ENCODE measurements at places on chromosomes 3 and 15.

- no peak for DNase-seq
These were observed 413.1 kb upstream of the ARRDC4 start for GRCh38 chr15:97547381-97547780.

DNA sequence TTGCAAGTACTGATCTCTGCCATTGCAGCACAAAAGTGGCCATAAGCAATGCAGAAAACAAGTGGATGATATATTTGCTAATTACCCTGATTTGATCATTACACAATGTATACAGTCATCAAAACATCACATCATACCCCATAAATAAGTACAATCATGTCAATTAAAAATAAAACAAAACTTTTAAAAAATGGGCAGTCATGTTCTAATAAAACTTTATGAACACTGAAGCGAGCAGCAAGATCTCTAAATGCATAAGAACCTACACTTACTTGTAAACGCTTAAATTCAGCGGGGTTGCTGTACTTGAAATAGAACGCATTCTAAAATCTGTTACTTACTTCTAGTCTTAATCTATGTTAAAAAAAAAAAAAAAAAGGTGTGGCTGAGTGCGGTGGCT, 73.4 kb downstream of the AQR start:
- no peak for DNase-seq

DNA sequence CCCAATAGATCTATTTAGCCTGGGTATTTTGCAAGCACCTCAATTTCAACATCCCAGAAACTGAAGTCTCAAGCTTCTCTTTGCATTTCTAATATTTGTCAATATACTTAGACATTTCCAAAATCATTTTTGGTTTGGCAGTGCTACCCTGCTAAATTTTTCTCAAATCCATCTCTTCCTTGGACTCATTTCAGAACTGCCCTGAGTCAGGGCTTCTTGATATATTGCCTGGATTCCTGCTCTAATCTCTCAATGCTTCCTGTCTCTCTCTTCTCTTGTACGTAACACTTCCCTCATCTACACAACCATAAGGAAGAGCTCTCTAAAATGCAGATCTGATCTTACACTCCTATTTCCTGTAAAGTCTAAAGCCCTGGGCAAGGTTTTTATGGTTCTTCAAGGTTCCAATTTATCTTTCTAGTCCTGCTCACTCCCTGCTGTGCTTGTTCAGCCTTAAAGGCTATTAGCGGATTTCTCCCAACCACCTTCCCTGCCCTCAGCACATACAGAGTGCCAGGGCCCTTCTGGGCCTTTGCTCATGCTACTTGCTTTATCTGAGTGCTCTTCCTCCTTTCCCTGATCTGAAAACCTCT, 53.0 kb upstream of the MME start:
- peak; percentile 93 for DNase-seq

DNA sequence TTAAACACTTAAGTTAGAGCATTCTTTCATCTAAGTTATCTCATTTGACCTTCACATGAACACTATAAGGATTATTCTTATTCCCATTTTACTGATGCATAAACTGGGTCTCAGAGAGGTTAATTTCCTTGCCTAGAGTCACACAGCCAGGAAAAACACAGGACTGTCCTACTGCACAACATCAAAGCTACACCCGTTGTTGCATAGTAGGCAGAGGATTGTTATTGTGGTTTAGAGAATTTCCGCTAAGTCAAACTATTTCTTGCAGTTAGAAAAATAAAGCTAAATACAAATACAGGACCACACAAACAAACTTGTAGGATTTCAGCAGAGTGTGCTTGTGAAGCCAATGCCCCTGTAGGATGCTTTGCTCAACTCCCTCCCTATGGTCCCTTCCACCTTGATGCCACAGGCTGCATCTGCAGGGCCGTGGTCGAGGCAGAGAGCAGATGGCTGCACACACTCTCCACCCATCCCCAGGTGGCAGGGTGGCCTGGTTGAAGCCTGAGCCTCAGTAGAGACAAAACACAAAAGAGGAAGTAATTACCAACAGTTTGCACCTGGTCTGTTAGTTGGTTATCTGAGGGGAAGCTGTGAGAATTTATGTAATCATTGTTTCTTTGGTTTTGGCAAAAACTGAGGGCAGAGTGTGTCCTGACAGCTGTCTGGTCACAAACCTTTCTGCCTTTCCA, 41.1 kb upstream of the SKOR1 start:
- no peak for DNase-seq

DNA sequence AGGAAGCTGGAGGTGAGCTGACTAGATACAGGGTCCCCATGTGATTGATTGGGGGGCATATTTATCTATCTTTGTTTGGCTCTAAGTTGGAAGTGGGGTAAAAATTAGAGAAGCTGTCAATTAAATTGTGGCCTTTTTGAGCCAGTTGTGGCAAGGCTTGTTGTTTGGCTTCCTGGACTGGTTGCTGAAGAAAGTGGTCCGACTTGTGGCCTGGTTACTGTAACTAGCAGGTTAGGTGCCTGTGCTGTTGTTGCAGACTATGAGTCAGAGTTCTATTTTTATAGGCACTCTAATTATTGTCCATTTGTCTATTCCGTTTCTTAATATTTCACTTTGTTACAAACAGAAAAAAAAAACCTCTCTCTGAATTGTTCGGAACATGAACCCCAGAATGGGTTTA, 129.1 kb upstream of the CNTN6 start:
- no peak for DNase-seq

- DNase-seq = peak; percentile 28
These were observed 37.4 kb downstream of the SHQ1 start for GRCh38 chr3:72810659-72811434.

- DNase-seq = no peak
These were observed 54.3 kb upstream of the ADCY5 start for GRCh38 chr3:123503203-123503602.

GRCh38 chr3:176403531-176403930, 793.8 kb downstream of the TBL1XR1 start:
- no peak for DNase-seq

- peak; percentile 93 for DNase-seq
These were observed 49.4 kb upstream of the TNFAIP8L3 start for GRCh38 chr15:51144021-51144532.

DNA sequence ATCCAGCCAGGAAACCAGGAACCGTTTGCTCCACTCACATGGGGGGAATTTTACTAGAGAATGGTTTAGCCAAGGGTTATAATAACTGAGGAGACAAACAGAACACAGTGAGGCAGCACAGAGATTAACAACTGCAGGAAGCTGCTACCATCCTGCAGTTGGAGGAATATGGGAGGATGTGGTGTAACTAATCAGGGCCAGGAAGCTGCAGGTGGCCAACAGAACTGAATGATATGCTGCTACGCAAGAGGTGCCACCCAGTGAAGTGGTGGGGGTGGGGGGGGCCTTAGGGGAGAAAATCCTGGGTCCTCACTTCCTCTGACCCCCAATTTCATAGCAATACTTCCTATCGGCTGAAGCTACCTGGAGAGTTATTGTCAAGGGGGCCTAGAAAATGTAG, 306.4 kb upstream of the STT3B start:
- DNase-seq = no peak

DNA sequence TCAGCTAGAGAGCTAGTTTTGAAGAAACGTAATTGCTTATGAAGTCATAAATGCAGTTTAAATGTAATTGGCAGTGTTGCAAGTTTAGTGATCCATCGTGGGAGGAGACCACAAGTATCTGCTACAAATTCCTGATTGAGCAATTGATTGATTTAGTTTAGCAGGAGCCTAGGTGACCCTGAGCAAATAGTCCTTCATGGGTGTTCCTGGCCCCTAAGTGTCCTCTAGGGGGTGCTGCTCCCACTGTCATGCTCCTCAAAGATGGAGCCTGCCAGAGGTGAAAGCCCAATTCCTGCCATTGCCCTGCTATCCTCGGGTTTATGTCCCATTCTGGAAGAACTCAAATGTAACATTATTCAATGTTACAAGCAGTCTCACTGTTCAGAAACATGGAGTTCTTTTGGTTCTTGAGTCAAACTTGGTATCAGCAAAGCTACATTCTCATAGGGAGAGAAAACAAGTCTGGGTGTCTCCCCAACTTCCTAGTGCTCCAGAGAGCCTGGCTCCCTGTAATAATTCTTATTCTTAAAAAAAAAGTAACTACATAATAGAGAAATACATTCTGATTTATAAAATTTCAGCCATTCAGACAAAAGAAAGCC, 29.8 kb upstream of the SENP5 start:
- peak; percentile 75 for DNase-seq

GRCh38 chr3:126287536-126288241, 69.5 kb downstream of the KLF15 start:
- peak; percentile 49 for DNase-seq

- peak; percentile 94 for DNase-seq
These were observed 71.9 kb downstream of the MGLL start for GRCh38 chr3:127750226-127751031.

DNA sequence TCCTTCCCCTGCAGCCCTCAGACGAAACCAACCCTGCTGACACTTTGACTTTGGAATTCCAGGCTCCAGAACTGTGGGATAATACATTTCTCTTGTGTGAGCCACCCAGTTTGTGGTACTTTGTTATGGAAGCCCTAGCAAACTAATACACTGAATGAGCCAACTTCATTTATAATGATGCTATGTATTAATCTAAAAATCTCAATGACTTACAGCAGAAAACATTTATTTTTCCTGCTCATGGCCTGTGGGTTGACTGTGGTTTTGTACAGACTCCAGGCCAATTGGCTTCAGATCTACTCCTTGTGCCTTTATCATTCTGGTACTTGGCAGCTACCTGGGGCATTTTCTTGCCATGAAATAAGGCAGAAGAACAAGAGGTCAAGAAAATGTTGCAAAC, 152.4 kb downstream of the EBLN2 start:
- DNase-seq = peak; percentile 41

GRCh38 chr3:179292450-179292849, 30.4 kb upstream of the ZNF639 start:
- DNase-seq = peak; percentile 43

GRCh38 chr15:78023865-78024518, 53.5 kb downstream of the TBC1D2B start:
- DNase-seq = peak; percentile 60

- peak; percentile 44 for DNase-seq
These were observed 35.7 kb downstream of the NGRN start for GRCh38 chr15:90300988-90301706.

- no peak for DNase-seq
These were observed 28.2 kb downstream of the CHD2 start for GRCh38 chr15:92928225-92928750.

- peak; percentile 65 for DNase-seq
These were observed 98.3 kb upstream of the ABI3BP start for GRCh38 chr3:101091489-101091888.

- no peak for DNase-seq
These were observed 289.6 kb downstream of the EFHB start for GRCh38 chr3:19644405-19644804.

DNA sequence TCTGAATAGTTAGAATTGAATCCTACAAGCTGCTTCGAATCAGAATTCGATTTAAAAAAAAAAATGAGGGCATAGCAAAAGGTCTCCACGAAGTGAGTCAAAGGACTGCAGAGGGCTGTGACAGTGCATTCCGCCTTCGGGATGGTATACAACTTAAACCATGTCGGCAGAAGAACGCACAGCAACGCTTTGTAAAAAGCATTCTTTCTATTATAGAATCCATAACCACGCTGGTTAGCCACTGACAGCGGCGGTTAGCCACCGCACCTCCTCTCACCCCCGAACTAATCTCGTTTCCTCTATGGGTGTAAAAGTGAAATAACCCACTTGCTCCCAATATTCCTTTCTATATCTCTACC, 664 bp upstream of the PIK3CA start:
- DNase-seq = no peak

DNA sequence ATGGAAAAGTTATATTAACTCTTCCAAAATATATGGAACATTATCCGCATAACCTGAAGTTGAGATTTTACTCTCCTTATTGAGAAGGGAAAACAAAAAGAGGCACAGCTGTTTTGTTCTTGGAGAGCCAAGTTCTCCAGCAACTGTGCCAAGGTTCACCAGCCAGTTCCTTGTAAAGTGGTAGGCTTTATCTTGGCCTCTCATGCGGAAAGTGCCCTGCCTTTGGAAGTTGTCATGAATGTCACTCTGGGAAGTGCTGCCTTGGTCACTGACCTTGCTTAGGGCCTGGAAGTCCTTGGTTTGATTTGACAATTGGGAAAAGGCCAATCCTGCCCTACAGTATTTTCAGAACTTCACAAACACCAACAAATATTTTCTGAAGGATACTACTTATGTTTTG, 44.2 kb upstream of the THRB start:
- no peak for DNase-seq

DNA sequence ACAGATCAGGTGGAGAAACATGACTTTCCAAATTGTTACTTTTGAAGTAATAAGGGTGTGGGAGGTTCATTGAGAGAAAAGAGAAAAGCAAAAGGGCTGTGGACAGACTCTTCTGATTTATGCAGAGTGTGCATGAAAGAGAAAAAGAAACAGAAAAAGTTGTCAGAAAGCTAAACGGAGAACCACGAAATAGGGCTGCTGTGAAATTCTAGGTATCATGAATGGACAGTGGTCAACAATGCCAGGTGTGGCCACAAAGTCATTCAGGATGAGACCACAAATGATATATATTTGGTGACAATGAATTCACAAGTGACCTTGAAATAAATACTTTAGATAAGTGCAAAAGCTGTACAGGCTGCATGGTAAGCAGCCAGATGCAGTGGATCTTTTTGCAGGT, 170.1 kb downstream of the IL5RA start:
- no peak for DNase-seq

GRCh38 chr3:185758912-185759311, 65.9 kb downstream of the IGF2BP2 start:
- no peak for DNase-seq

- no peak for DNase-seq
These were observed 38.6 kb downstream of the CNTN3 start for GRCh38 chr3:74575857-74576256.

All from fibroblast of mammary gland (primary cell).